ENCODE measurements at places on chromosomes 1 and 21.

GRCh38 chr1:208164609-208165008 is 79.6 kb downstream of the PLXNA2 start:
- DNase-seq = no peak

- no peak for DNase-seq
Measured at GRCh38 chr1:65278376-65279069, 30.8 kb upstream of the DNAJC6 start.

DNA sequence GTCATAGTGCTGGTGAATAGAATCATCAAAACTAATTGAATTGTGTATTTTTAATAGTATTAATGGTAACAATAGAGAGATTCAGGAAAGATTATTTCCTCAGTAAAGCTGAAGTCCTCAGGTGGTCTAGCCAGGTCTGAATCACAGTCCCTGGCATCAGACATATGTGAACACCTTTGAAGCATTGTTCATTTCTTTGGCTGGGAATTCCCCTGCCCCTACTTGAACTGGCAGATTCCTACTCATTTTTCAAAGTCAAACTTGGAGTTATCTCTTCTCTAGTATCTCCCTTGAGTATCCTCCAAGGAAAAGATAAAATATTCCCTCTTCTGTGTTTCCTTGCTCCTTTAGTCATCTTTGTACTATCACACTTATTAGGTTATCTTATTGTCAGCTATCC is 759.8 kb downstream of the ADGRL2 start:
- DNase-seq = no peak

DNA sequence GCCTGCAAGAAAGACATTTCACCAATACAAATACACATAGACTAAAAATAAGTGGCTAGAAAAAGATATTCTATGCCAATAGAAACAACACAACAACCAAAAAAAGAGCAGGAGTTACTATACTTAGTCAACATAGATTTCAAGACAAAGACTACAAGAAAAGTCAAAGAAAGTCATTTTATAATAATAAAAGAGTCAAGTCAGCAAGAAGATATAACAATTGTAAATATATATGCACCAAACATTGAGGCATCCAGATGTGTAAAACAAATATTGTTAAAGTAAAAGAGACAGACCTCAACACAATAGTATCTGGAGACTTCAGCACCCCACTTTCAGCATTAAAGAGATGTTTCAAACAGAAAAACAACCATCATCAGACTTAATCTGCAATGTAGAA is 104.6 kb downstream of the AMY1C start:
- DNase-seq = no peak

DNA sequence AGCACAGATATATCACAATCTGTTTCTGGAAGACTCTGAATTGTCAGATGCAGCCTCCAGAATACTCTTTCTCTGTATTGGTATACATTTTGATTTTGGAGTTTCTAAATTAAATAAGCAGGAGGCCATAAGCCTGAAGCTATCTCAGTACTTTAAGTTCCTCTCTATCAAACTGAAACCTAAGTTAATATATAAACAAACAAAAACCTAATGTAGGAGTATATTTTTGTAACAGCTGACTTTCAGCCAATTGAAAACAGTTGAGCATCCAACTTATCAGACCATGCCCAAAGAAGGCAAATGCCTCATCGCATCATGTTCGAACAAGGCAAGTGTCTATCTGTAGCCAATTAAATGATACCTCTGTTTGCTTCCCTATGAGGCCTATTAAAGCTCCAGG is 1054.4 kb downstream of the AMY1C start:
- no peak for DNase-seq

DNA sequence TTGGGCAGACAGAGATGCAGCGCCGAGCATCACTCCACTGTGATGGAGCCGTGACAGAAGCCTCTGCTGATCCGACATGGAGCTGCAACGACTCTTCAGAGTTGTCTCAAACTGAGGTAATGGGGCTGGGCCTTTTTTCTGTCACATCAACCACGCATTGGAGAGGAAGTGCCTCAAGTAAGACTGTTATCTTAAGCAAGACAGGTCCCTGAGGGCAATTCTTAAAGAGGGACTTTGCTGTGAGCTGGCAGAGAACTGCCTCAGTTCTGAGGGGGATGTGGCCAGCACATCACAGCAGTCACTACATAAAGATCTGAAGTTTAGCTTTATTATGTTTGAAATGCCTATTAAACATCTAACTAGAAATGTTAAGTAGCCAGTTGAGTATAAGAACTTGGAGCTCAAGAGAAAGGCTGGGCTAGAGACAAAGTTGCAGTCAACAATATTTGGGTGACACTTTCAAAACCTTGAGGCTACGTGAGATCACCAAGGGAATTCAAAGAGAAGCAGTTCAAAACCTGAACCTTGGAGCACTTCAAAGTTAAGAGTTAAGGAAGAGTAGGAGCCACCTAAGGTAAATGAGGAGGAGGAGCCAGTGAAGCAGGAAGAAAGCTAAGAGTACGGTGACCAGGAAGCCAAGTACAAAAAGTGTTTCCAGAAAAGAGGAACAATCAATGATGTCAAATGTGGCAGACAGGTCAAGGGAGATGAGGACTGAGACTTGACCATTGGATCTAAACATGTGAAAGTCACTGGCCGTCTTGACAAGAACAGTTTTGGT is 54.2 kb upstream of the BCL9 start:
- DNase-seq = no peak

GRCh38 chr1:162682013-162682419 is 49.8 kb downstream of the DDR2 start:
- no peak for DNase-seq

DNA sequence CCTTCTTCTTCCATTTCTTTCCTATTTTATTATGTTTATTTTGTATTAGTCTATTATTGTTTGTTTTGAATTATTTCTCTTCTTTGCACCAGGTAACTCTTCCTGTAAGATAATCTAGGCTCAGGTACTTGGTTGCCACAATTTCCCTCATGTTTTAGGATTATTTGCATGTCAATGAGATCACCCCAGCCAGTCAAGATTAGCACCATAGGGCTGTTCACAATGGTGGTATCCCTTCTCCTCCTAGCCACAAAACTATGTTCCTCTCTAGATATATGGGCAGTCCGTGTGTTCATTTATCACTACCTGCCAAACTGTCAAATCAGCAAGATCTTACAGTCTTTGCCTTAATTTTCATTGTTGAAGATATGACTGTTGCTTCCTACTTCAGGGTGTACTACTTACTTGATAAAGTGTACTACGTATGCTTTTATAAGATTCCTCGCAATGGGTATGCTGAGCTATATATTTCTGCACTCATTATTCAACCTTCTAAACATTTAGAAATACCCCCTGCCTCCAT is 1536.2 kb downstream of the PLA2G4A start:
- no peak for DNase-seq

DNA sequence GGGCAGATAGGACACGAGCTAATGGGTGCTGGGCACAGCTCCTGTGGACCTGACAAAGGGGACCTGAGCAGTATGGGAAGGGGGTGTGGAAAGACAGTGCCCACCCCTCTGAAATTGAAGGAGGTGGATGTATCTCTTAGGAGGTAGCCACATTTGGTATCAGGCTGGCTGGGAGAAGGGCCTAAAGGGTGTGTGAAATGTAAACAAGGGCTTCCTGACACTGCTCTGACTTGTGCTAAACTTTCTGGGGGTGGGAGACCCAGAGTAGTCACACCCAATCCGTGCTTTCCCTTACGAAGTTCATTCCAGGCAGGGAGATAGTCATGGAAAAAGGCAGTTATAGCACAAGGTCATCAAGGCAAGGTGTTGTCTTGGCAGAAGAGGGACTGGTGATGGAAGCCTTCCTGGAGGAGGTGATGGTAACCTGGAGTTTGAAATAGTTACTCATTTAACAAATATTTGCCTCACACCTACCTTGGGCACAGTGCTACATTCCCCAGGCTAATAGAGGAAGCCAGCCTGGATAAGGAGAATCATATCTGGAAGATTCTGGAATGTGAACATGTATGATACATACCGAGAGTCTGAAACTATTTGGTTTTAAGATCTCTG is 5.3 kb upstream of the CCDC24 start:
- no peak for DNase-seq

DNA sequence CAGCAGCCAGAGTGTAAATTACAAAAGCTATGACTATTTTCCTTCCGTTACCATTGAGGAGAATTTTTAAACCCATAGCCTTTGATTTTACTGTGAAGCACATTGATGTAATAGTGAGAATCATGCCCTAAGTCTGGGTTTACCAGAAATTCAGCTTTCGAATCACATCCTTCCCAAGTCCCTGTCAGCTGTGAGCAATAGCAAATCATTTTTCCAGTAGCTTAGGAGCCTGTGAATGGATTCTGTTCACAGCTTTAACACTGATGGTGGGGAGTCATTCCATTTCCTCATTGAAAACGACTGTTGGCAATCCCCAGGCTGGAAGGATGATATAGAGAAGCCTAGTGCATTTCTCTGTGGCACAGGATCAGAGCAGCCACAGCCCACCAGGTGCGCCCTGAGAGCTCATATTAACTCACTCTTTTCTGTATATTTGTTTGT is 82.2 kb upstream of the C1orf105 start:
- peak; percentile 17 for DNase-seq

GRCh38 chr1:201264554-201264953 is 18.8 kb upstream of the PKP1 start:
- no peak for DNase-seq

- DNase-seq = no peak
Measured at GRCh38 chr1:22212400-22213233, 69.7 kb upstream of the WNT4 start.

GRCh38 chr1:112881742-112882127 is 74.3 kb downstream of the SLC16A1 start:
- no peak for DNase-seq

DNA sequence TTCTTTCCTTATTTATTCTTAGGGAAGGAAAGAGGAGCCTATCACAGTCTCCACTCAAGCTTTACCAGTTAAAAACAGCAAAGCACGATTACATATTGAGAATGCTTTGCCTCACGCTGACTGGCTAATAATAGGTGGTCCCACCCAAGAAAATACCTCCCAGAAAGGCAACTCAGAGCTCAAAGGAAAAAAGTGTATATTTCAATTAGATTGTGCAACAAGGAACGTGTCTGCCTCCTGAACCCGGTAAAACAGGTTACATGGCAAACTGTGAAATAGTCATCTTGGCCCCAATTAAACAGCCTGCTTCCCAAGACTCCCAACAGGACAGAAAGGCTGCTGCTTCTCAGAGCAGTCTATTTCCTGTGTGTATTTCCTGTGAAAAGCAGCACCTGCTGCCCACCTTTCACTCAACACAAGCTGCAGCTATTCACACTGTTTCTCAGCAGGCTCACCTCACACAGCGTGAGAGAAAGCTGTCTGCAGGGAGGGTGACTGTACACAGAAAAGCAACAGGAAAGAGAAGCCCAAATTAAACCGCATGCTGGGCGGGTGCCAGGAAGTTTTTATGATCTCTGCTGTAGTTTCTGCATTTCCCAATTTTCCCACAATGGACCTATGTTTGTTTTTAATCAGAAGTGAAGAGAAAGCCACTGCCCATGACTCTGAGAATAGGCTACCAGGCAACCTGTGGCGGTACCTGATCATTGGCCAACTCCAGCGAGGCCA is 44.0 kb downstream of the URB1 start:
- DNase-seq = no peak

- DNase-seq = no peak
Measured at GRCh38 chr1:231850786-231851185, 224.2 kb downstream of the DISC1 start.

- no peak for DNase-seq
Measured at GRCh38 chr1:232678185-232678886, 48.4 kb upstream of the SIPA1L2 start.

- no peak for DNase-seq
Measured at GRCh38 chr1:50350868-50351267, 72.4 kb downstream of the DMRTA2 start.

DNA sequence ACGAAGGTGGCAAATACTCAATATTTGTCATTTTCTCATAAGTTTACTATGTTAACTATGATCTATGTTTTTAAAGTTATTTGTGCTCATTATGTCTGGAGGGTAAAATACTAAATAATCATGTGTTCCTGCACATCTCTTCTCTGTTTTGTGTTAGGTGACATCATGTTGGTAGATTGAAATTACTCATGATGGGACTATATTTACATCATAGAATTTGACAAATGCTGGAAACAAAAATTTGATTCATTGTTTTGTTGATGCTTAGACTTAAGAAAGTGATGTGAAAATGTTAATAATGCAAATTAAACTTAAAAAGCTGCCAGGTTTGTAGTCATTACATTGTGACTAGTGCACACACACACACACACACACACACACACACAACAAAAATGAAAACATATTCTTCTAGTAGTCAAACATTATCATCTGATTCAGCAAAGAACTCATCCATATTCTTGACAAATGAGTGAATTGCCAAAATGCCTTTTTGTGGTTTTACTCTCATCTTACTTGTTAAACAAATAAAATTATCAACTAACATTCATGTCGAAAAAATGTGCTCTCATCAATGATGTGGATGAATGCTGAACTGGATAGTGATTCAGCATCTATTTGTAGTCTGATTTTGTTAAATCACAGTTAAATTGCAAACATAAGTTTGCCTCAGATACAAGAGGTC is 870.7 kb downstream of the BRINP3 start:
- DNase-seq = no peak

GRCh38 chr1:110240476-110241210 is 30.5 kb downstream of the KCNC4 start:
- DNase-seq = no peak

GRCh38 chr1:245791410-245792312 is 636.9 kb downstream of the KIF26B start:
- no peak for DNase-seq

DNA sequence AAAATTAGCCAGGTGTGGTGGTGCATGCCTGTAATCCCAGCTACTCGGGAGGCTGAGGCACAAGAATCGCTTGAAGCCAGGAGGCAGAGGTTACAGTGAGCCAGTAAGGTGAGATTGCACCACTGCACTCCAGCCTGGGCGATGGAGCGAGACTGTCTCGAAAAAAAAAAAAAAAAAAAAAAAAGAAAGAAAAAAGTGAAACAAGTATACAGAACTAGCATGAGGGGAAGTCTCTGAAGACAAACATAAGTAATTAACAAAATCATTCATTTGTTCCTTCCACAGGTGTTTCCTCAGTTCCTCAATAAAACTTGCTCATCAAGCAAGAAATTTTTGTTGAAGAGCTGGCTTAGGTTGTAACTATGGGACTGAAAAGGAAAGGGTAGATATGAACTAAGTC is 52.2 kb upstream of the CNN3 start:
- no peak for DNase-seq

- DNase-seq = no peak
Measured at GRCh38 chr1:8625491-8625890, 191.9 kb downstream of the RERE start.

Data from spinal cord (tissue), 10 donors.